ENCODE measurements at places on chromosomes 4 and X. TPM values are rescaled to one million over a fixed set of nuclear protein-coding genes. Genes with fewer than 3 reads are reported as not detected.

HSPA4L gene
- 8.0 TPM for total RNA-seq

CT45A2 gene
- not detected for total RNA-seq

BBS12 gene
- total RNA-seq = 4.5 TPM

ERAS gene
- total RNA-seq = not detected

PNMA5 gene
- not detected for total RNA-seq
